ENCODE measurements at places on chromosomes 7 and 10.

GRCh38 chr10:27724287-27724686, 21.3 kb downstream of the MKX start:
- no peak for DNase-seq

DNA sequence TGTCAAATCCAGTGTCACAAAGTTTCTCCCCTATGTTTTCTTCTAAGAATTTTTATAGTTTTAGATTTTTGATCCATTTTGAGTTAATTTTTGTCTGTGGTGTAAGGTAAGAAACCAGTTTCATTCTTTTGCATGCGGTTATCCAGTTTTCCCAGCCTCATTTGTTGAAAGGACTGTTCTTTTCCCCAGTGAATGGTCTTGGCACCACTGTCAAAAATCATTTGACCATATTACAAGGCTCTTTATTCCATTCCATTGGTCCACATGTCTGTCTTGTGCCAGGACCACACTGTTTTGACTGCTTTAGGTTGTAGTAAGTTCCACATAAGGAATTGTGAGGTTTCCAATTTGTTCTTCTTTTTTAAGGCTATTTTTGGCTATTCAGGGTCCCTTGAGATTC, 64.0 kb downstream of the INPP5A start:
- DNase-seq, result no peak

DNA sequence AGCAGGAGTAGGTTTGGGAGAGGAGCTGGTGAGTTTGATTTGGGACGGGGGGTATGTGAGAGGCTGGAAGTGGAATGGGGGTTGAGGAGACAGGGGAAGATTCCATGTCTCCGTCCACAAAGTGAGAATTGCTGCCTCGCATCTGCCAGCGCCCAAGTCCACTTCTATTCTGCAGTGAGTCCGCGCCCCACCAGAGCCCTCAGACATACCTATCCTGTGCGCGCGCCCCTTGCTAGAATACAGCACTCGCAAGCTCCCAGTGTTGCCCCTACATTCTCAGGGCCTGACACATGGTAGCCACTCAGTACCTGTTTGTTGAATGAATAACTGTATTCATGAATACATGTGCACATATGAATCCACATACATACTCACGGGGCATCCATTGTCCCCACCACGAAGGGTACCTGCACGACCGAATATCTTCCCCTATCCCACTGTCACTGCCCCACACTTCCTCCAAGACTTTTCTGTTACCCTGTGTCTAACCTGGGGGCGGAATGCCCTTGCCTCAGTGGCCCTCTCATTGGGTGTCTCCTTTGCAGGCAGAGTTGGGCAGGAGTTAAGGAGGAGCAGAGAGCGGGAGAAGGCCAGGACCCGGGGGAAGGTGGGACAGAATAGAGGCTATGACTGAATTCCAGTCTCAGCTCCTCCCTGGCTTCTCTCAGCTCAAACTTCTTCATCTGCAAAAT, 19.9 kb downstream of the POLL start:
- DNase-seq, result no peak

- no peak for DNase-seq
These were observed 30.4 kb downstream of the PYROXD2 start for GRCh38 chr10:98384531-98385133.

DNA sequence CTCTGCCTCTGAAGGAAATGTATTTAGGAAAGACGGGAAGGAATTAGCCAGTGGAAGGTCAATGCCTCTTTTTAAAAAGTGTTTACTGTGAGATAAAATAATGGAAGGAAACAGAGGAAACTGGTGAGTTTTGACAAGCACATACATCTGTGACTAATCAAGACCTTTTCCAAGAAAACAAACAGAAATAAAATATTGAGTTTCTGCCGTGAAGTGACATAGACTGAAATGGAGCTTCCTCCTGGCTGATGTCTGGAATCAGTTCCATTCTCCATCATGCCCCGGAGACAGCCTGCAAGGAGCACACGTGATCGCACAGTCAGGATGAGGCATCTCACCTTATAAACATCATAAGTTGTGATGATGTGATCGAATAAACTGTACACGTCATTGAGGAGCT, 30.7 kb downstream of the TECTB start:
- DNase-seq, result no peak

DNA sequence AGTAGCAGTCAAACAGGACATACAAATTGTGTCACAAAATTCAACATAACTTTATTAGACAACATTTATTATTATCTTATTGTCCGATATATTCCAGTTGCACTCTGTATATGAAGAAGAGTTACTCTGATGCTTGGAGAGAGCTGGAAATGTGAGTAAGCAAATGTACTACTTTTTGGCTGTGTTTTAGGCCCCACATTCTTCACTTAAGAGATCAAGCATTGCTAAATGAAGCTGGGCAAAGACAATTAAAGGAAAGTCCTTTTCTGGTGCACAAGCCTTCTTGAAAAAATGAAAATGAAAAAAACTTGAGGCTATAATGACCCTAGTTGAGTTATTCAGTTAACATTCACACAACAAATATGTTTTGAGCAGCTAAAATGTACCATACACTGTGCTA, 26.1 kb downstream of the MYPN start:
- no peak for DNase-seq

GRCh38 chr7:105589356-105590077, 8.2 kb upstream of the EFCAB10 start:
- peak; percentile 38 for DNase-seq

GRCh38 chr7:22443370-22444180, 56.4 kb downstream of the STEAP1B start:
- DNase-seq, result no peak

GRCh38 chr10:131885391-131886165, 15.2 kb upstream of the PPP2R2D start:
- peak; percentile 57 for DNase-seq
